Lower lobe of right lung (tissue), 2 donors: ENCODE measurements at places on chromosomes 12 and 14. TPM values are rescaled to one million over a fixed set of nuclear protein-coding genes. Genes with fewer than 3 reads are reported as not detected.

DNA sequence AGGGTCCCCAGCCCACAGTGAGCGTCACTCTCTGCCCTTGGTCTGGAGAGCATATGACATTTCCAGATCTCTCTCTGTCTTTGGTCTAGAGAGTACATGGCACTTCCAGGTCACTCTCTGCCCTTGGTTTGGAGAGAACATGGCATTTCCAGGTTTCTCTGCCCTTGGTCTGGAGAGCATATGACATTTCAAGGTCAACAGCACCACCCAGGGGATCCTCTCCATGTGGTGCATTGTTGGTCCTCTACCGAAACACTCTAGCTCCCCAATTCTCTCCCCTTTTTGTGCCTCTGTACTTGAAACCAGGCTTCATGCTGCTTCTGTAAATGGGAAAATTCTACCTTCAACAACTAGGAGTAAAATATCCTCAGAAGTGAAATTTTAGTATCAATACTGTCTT lies 399.4 kb downstream of the NELL2 start:
- DNase-seq: no peak

PTPRR gene
- 1.4 TPM for total RNA-seq

HOXC6 gene
- total RNA-seq: 0.50 TPM

- no peak for DNase-seq
These were observed 20.2 kb downstream of the VPS37B start for GRCh38 chr12:122875590-122876220.

KCNH5 gene
- total RNA-seq: not detected

DNA sequence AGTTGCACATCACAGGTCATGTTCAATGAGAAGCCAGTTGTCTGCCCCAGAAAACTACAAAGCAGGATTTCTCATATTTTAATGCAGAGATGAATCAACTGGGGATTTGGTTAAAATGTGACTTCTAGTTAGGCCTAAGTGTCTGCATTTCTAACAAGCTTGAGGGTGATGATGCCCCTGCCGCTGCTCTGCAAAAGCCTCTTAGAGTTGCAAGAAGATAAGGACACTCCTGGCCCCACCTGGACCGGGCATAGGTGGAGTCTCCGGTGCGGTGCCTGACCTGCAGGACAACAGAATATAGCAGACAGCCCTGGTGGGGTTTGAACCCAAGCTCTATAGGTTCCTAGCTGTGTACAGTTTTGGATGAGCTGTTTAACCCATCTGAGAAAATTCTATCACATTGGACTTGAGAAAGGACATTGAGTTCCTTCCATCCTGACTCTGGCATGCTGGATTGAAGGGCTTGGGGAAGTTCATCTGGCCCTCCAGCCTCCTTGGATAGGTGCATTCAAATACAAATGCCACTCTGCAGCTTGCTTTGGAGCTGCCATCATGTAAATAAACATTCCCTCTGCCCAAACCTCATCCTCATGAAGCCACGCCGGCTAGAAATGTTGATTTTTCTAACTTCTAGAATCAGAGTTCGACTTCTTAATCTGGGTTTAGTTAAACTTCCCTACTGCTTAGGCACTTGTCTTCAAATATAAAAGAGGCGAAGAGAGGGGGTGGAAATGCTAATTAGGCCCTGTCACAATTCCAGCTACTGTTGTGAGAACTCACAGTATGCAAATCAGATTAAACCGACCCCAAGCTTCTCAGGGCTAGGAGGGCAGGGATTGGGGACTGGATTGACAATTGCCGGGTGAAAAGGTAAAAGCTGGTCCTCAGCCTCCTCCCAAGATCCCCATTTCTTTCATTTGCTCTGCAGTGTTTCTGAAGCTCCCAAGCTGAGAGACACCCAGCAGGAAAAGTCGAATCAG lies 1225.6 kb downstream of the VRK1 start:
- DNase-seq: no peak

OR6C2 gene
- total RNA-seq: not detected

GRCh38 chr14:103329401-103330347 lies 4.4 kb upstream of the EIF5 start:
- DNase-seq: peak; percentile 63

DNA sequence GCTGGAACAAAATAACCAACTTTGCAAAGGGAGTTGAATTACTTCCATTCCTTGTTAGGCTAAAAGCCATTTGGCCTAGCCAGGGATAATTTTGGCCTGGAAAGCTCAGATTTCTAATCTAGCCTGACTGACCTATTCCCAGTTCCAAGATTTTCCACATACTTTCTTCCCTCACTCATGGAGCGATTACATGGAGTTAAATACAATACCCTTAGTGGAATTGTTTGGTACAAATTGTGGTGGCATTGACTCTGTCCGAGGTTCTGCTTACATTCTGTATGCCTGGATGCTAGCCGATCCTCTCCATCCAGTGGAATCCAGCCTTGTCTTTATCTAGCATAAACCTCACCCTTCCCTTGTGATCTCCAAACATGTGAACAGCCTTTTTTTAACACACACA lies 965.1 kb downstream of the DIO2 start:
- no peak for DNase-seq

- DNase-seq: no peak
These were observed 170.6 kb upstream of the CCDC196 start for GRCh38 chr14:66315548-66315947.

DNA sequence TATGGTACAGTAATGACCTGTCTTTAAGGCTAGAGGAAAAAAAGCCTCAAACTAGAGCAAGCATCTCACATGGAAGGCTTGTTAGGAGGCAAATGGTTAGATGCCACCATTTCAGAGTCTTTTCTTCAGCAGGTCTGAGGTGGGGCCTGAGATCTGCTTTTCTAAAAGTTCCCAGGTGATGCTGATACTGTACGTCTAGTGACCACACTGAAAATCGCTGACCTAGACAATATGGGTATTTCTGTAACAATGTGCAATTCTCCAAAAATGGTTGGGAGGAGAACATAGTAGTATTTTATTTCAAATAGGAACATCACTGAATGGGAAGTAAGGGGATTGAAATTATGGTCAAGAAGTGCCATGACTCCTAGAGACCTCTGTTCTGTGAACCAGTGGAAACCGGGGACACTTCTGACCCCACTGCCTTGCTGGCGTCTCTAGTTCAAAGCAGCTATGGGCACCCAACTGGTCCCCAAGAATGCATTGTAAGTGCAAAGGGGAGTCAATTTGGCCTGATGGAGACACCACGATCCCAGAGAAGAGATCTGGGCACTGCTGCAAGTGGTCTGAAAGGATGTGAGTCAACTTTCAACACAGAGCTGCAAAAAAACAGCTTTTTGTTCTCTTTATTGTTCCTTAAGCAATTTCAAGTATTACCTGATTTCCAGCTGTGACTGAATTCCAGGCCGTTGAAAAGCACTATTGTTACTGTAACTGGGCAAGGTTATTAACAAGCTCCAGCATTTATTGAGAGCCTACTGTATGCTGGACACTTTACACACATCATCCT lies 54.4 kb upstream of the PLEKHG7 start:
- DNase-seq: no peak

- peak; percentile 54 for DNase-seq
These were observed 32.4 kb downstream of the AK7 start for GRCh38 chr14:96424109-96424989.

GRCh38 chr12:50992819-50993218 lies 33.4 kb downstream of the SLC11A2 start:
- no peak for DNase-seq

- DNase-seq: no peak
These were observed 1.7 kb downstream of the DHH start for GRCh38 chr12:49092816-49093406.

GRCh38 chr14:68781161-68782021 lies 11.5 kb downstream of the ZFP36L1 start:
- no peak for DNase-seq

GRCh38 chr14:33916663-33917565 lies 34.0 kb downstream of the EGLN3 start:
- no peak for DNase-seq

DNA sequence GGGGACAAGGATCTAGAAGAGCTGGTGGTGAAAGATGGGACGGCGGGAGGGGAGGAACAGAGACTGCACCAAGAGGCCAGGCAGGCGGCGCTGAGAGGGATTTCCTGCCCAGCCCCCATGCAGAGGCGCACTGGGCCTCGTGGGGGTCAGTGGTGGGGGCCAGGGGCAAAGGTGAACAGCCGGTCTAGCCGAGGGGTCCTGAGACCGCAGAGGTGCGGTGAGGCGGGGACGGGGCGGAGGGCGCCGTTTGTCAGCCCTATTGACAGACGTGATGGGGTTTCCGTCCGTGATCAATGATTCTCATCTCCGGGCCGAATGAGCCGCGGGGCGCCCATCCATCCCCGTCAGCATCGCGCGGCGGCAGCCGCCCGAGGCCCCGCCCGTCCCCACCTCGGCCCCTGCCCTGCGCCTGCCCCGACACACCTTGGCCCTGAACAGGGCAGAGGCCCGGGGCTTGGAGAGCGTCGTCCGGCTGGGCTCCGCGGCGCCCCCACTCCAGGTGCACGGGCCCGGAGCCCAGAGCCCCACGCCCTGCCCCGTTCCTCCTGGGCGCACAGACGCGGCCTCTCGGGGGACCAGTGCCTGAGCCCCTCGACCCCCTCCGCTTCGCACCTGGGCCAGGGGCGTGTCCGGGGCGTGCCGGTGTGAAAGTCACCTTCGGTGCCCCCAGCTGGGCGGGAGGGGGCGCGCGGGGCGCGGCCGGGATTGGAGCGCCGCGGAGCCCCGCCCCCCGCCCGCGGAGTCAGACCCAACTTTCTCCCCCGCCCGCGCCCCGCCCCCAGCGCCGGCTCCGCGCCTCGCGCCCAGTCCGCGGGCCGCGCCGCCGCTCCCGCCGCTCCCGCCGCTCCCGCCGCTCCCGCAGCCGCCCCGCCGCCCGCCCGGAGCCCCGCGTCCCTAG lies at the start of gene NXPH4:
TSS of gene NXPH4 (plus strand) at position 781 of the 898 bp plus-strand sequence. CDS start 176 bp downstream, outside the sequence.
- no peak for DNase-seq

UNC79 gene
- 0.18 TPM for total RNA-seq

- DNase-seq: no peak
These were observed 43.4 kb upstream of the AMN start for GRCh38 chr14:102878970-102879460.

DNA sequence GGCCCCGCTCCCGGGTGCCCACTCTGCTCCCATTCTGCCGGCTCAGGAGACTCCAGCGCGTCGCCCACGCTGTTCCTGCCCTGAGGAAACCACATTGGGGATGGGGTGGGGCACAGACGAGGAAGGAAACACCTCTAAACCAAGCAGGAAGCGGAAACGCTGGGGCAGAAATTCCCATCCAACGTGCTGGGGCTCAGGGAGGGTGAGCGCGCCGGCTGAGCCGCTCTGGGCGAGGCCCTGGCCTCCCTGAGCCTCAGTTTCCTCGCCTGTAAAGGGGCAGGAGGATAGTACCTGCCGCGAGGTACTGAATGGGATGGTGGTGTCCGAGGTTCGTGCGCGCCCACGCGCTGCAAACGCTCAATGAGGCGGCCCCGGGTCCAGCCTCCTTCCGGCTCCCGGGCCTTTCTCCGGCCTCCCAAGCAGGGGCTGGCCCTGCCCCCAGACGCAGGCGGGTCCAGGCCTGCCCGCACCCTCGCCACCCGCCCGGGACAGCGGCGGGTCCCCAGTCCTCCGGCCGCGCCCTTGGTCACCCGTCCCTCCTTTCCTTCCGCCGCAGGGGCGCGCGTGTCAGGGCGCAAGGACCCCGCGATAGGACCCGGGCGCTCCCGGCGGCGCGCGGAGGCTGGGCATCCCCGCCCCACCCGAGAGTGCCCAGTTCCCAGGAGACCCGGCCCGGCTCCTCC lies 673 bp downstream of the BEGAIN start:
- peak; percentile 43 for DNase-seq

INSM2 gene
- total RNA-seq: not detected

KCNC2 gene
- total RNA-seq: not detected

RIMKLB gene
- 30.5 TPM for total RNA-seq

CEBPE gene
- total RNA-seq: 0.32 TPM

LALBA gene
- total RNA-seq: not detected

- no peak for DNase-seq
These were observed 73.4 kb upstream of the DDHD1 start for GRCh38 chr14:53226553-53226952.

ISCA2 gene
- 23.4 TPM for total RNA-seq

ANKS1B gene
- 4.0 TPM for total RNA-seq

TOMM20L gene
- total RNA-seq: not detected

GRCh38 chr14:105411017-105411941 lies 8.3 kb upstream of the MTA1 start:
- DNase-seq: peak; percentile 62

DNA sequence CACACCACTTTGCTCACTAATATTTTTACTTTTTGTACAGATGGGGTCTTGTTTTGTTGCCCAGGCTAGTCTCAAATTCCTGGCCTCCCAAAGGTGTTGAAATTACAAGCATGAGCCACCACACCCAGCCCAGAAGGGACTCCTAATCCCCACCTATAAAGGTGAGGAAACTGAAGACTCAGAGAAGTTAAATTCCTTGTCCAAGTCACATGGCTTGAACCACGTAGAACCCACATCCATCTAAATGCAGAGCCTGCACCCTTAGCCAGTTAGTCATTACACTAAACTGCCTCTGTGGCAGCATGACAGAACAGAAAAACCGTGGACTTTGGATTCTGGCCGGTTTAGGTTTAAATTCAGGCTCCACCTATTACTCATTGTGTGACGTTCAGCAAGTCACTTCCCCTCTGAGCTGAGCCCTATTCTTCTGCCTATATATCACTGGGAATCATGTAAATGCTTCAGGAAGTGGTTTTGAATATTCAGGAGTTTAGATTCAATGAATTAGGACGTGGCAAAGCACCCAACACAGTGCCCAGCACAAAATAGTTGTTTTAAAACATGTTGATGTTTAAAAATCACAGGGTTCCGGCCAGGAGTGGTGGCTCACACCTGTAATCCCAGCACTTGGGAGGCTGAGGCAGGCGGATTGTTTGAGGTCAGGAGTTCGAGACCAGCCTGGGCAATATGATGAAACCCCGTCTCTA lies 3.0 kb upstream of the CORO1C start:
- no peak for DNase-seq

DNA sequence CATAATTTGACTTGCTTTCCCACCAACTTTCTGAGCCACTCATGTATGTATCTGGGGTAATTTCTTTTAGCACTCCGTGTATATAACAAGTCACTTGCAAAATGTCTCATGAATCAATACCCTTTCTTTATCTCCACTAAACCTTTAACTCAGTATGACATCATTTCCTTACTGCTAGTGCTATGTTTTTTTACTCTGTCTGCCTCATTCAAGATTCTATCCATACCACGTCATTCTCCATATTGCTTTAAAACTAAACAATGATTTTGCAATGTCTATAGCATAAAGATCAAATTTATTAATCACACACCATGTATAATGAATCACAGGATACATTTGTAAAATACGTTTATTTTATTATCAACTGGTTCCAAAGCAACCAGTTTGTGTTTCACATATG lies 178.2 kb downstream of the PIK3C2G start:
- DNase-seq: no peak

- DNase-seq: no peak
These were observed 10.2 kb upstream of the KRT5 start for GRCh38 chr12:52530366-52530765.
